LoVo (cell line): ENCODE measurements at places on chromosomes 12 and 14.

- no peak for DNase-seq
These were observed 34.9 kb downstream of the GPHB5 start for GRCh38 chr14:63283884-63284248.

DNA sequence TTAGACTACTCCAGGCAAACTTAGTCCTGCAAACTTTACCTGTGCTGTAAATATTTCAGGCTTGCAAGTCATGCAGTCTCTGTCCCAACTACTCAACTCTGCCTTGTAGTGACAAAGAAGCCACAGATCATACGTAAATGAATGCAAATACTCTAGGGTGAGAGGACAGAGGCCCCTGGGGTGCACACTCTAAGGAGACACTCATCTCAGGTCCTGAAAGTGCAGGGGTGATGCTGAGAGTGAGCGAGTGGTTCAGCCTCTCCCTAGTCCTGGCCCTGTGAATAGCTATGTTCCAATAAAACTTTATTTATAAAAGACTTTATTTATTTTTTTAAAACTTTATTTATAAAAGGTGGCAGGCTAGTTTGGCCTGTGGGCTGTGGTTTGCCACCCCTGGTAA is 34.9 kb downstream of the HCAR2 start:
- no peak for DNase-seq

- no peak for DNase-seq
These were observed 72.8 kb downstream of the CLMN start for GRCh38 chr14:95246870-95247269.

DNA sequence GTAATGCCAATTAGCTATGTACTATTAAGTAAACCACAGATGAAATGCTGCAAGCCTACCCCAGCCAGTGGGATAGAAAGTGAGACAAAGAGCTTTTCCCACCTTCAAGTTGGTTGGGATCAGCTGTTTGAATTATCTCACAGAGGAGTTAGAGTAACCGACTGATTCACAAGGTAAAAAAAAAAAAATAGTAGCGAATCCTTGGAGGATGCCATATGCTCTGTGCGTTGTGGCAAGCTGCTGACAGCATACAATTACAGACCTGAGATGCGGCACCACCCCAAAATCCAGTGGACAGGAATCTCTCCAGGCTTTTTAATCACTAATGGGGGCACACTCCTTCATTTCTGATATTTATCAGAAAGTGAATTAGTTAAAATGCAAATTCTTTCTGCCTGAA is 157.0 kb upstream of the RMST start:
- no peak for DNase-seq

DNA sequence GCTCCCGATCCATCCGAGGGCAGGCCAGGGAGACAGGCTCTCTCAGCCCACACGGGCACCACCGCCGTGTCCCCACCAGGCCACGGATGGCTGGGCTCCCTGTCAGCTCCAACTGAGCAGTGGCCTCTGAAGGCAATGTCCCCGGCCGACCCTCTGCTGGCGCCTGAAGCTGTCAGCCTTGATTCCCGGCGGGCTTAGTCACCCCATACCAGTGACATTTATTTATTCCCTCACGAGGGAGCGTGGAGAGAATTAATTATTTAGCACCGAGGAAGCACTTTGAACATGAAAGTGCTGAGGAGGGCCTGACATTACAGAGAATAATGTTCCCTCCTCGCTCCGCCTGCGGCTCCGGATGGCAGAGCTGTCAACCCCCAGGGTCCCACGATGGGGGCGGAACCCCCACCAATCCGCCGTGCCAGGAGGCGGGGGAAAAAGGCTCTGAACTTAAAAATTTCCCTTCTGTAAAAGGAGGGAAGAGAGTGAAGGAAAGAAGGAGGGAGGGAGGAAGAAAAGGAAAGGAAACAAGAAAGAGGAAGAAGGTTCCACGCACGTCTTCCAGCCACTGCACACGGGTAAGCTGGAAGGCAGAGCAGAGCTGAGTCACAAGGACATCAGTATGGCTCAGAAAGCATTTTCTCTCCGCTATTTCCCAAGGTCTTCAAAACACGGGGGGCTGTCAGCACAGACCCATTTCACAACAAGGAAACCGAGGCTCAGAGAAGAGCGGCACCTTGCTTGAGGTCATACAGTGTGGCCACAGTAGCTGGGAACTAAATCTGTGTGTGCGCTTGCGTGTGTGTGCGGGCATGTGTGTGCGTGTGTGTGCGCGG is 108.7 kb upstream of the NCOR2 start:
- no peak for DNase-seq

- no peak for DNase-seq
These were observed 59.3 kb upstream of the TMPO start for GRCh38 chr12:98456041-98456440.

DNA sequence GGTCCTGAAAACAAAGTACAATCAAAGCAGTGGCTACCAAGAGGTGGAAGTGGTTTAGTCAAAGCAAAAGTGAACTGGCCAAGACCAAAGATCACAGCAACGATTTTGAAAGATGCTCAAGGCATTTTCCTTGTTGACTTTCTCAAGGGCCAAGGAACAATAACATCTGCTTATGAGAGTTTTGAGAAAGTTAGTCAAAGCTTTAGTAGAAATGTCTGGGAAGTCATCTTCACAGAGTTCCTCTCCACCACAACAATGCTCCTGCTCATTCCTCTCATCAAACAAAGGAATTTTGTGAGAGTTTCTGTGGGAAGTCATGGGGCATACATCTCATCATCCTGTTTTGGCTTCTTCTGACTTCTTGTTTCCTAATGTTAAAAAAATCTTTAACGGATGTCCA is 80.1 kb downstream of the PLEKHA5 start:
- DNase-seq = no peak

- no peak for DNase-seq
These were observed 1118.7 kb upstream of the TMEM132C start for GRCh38 chr12:127148318-127148717.

DNA sequence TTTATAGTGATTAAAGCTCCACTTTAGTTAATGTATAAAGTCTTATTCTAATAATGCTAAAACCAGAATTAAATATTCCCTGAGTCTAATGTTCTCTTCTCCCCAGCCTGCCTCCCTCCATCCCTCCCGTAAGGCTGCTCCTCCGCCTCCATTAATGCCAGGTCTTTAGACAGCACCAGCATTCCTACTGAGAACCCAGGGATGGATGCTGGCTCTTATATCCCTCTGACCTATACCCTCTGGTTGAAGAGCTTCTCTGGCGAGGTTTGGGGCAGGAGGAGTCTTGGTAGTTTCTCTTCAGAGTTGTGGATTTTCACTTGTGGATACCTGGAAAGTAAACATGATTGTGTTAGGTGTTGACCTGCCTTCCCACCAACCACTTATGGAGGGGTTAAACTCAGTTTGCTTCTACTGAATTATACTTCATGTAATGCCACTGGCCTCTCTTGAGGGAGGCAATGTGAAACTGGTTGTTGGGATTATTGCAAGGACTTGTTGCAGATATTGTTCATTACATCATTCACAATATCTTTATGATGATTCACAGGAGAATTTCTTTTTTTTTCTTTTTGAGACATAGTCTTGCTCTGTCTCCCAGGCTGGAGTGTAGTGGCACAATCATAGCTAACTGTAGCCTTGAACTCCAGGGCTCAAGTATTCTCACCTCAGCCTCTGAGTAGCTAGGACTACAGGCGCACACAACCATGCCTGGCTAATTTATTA is 11.1 kb upstream of the SMAGP start:
- DNase-seq = peak; percentile 30

- DNase-seq = no peak
These were observed 172.7 kb upstream of the CNOT2 start for GRCh38 chr12:70070494-70071007.

DNA sequence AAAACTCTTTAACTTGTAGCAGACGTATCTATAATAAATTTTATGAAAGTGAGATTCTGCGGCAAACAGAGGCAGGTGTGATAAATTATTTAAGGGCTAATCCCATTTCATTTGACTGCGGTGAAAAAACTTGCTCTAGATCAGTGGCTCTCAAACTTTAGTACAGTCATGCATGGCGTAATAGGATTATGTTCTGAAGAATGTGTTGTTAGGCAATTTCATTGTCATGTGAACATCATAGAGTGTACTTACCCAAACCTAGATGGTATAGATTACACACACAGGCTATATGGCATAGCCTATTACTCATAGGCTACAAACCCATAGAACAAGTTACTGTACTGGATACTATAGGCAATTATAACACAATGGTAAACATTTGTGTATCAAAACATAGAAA is 83.7 kb downstream of the HEATR5A start:
- no peak for DNase-seq

DNA sequence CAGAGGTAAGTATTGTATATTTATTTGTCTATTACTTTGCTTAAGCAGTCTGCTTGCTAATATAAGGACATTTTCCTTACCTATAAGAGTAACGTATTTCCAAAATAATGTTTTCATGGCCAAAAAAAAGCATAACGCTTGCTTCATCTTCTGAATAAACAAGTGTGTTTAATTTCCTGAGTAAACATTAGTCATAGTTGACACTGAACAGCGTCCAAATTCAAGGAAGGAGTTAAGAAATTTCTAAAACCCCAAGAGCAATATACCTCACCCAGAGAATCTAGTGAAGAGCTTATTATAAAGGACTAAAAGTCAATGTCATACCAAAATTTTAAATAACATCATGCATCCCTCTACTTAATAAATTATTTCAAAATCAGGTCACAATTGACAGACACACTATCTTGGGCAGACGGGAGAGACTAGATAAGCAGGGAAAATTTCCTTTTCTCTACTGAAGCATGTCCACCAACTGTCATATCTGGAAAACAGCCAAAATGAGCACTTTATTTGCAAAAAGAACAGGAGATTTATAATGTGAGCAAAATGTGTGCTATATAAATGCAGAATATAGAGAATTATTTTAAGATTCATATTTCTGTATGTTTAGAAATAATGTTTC is 25.1 kb downstream of the ANKS1B start:
- DNase-seq = no peak

- peak; percentile 22 for DNase-seq
These were observed 39.6 kb upstream of the CCDC198 start for GRCh38 chr14:57533214-57533613.

DNA sequence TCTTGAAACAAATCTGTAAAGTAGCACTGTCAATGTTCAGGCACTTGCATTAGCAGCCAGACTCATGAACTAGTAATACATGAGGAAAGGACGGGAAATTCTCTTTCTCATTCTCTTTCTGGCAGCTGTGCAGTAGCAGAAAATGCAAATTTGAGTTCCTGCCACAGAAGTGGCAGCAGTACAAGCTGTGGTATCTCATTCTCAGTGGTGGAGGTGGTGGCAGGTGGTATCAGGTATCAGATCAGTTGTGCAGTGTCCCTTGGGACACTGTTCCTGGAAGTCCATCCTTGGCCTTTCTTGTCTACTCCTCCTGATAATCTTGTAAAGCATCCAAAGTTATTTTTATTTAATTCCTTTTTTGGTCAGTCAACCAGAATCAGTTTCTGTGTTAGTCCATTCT is 103.0 kb downstream of the C12orf42 start:
- DNase-seq = no peak

DNA sequence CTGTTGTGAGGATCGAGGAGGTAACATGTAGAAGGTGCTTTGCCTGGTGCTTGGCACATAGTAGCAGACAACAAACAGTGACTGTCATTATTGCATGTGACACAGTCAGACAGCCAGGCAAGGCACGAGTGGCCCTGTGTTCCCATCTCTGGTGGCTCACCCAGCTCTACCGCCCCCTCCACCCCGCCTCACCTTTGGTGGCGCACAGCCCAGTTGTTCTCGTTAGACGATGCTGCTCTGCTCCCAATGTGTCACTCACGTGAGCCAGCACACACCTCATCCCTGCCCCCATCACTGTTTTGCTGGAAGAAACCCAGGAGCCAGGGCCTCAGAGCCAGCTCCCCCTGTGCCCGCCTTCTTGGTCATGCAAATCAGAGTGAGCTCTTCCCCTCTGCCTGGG is 113.3 kb downstream of the CALM1 start:
- no peak for DNase-seq

DNA sequence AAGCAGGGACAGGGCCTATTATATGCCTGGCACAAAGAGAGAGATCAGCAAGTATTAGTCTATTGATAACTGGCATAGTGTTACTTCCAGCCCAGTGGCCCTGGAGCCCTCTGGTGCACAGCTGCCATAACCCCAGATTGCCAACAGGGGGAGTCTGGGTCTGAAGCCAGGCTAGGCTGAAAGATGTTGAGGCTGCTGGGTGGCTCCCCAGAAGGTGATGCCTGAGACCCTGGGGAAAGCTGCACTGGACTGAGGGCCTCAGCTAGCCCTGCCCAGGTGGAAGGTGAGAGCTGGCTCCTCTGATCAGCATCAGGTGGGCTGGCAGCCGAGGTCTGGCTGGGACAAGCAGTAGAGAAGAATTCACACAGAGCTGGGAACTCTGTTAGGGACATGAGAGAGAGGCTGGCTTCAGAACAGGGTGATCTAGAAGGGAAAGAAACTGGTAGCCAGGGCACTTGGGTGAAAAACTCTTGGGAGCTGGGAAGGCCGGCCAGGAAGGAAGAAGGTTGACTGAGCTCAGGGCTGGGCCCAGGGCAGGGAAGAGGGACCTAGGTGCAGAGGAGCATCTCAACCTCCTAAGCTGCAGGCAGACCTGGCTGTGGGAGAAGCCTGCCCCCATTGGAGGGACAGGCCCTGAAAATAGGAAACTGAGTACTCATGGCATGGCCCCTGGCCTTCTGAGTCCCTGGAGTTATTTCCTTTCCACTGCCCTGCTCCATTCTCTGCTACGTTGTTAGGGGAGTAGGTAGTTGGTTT is 3.9 kb downstream of the GZMH start:
- DNase-seq = peak; percentile 38

GRCh38 chr14:93628048-93628447 is 160.2 kb downstream of the PRIMA1 start:
- no peak for DNase-seq

- DNase-seq = no peak
These were observed 228.1 kb downstream of the SLC15A4 start for GRCh38 chr12:128595609-128596008.

DNA sequence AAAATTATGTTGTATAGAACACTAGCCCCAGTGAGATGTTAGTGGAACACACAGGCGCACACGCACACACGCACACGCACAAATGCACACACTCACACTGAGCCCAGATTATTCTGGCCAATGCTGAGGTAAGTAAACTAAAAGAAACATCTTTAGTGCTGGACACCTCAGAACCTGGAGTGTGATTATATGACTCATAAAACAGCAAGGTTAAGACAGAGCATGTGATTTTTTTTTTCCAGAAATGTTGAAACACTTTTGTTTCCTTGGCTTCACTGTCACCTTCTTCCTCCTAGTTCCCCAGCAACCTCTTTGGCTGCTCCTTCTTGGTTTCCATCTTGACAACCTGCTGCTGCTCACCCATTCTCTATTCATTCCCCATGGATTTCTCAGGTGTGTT is 141.0 kb upstream of the ALG10B start:
- peak; percentile 1 for DNase-seq

DNA sequence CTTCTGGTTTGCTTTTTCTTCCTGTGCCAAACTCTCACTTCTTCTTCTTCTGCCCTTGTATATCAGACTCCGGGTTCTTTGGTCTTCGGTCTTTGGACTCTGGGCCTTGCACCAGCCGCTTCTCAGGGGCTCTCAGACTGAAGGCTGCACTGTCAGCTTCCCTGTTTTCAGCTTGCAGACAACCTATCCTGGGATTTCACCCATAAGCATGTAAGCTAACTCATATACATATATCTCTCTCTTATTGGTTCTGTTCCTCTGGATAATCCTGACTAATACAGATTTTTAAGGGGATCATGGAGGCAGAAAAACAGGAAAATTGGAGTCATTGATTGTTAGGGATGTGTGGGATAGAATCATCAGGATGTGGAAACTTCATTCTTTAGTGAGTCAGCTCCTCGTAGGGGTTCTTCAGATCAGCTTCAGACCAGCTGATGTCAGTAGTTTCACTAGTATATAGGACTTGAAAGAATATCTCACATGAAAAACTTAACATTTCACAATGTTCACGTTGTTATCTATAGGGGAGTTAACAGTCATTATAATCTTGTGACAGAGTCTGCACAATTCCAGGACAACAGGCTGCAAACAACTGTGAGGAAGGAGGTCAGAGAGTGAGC is 102.9 kb downstream of the RASSF9 start:
- no peak for DNase-seq
